Putamen (tissue), 1 donor: ENCODE measurements at places on chromosomes 6 and 20.

- DNase-seq = no peak
These were observed 54.2 kb downstream of the TSBP1 start for GRCh38 chr6:32317541-32317940.

GRCh38 chr6:136405420-136406029 is 115.9 kb upstream of the BCLAF1 start:
- DNase-seq = no peak

DNA sequence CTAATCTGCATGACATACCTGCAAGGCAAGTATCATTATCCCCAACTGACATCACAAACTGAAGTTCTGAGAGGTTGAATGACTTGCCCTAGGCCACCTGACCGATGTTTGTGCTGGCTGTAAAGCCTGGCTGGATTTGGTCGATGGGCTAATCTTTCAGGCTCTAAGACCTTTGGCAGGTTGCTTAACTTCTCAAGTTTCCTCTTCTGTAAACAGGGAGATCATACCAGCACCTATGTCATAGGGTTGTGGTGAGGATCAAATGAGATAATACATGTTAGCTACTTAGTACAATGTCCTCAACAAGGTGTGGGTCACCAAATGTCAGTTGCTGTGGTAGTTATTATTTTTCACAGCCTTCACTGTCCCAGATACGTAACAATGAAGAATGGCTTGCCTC is 14.2 kb downstream of the ANKRD66 start:
- DNase-seq = no peak

- no peak for DNase-seq
These were observed 106.3 kb downstream of the RNF144B start for GRCh38 chr6:18493382-18493891.

DNA sequence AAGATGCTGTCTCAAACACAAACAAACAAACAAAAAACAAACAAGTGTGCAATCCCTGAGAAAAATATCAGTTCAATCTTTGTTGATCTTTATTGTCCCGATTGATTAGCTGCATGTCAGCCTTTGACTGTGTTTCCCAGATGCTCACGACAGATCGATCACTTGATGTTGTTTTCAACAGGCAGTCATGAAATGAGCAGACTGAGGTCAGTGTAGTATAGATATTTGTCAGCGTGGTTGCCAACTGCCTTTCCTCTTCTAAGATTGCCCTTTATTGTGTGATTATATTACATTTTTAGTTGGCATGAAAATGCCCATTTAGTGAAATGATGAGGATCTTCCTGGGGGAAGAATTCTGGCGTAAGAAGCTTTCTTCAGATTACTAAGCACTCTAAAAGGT is 25.6 kb downstream of the UTRN start:
- no peak for DNase-seq

DNA sequence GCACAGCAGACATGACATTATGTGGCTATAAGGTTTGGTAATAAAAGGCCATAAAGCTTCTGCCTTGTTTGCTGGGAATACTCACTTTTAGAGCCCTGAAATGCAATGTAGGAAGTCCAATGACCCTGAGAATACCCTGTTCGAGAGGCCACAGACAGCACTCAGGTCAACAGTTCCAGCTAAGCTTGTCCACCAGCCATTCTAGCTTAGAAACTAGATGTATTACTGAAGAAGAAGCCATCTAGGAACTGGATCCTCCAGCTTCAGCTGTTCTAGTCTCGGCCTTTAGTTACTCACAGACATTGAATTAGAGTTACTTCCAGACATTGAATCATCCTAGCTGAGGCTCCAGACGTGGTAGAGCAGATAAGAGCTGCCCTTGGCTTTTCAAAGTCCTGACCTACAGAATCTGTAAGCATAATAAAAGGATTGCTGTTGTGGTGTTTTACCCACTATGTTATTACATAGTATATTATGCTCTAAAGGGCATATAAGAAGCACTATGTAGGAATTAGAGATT is 84.9 kb downstream of the MMS22L start:
- DNase-seq = no peak

DNA sequence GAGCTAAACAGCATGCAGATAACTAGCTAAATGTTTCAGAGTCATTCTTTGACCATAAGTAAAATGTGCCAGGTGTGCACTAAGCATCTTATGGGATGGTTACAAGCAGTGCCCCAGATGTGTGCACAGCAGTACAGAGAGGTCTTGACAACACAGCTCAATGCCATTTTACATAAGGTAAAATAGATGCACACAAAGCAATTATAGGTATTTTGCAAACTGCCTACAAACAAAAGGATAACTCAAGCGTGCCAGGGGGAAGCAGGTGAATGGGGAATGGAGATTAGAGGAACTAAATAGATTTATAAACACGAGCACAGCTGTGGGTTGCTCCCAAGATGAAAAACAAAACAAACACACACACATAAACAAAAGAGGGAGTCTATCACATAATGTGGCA is 64.8 kb downstream of the SLC2A10 start:
- DNase-seq = no peak

DNA sequence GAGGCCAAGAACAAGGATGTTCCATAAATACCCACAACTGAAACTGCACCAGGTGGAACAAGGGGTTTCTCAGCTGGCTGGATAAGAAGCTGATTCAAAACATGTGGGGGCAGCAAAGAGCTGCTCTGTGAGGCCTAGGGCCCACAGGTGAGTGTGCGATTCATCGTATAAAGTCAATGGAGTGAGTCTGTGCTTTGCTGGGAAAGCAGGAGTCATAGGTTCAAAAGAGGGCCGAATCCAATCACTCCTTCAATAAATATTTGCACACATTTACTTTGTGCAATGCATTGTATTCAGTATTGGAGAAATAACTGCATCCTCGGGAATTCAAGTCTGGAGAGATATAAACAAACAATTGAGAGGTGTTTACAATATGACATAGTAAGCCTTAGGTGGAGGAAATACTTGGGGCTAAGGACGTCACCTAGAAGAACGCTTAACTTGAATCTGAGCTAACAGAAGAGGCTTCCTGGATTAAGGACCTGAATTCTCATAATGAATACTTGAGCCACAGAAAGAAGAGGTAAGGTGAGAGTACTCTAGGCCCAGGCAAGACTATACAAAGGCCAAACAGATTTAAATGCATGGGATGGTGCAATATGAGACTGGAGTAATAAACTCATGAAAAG is 83.7 kb upstream of the TMEM30A start:
- no peak for DNase-seq

- no peak for DNase-seq
These were observed 188.9 kb upstream of the TAB2 start for GRCh38 chr6:149128489-149129145.

DNA sequence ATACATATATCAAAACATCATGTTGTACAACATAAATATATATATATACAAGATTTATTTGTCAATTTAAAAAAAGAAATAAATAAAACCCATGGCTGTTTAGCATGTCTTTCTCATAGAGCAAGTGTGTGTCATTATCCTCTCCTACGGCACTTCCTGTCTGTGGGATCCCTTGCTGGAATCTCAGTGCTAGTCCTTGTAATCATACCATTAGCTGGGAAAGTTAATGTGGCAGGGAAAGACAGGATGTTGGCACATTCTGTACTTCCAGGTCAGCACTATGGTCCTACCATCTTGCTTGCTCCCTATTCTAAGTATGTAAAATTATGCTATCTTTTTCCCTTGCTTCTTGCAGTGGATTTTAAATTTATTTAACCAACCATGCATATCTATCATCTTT is 9.5 kb upstream of the SLC17A3 start:
- DNase-seq = no peak
